NCI-H1417 (cell line): ENCODE measurements at places on chromosomes 16 and 17.

DNA sequence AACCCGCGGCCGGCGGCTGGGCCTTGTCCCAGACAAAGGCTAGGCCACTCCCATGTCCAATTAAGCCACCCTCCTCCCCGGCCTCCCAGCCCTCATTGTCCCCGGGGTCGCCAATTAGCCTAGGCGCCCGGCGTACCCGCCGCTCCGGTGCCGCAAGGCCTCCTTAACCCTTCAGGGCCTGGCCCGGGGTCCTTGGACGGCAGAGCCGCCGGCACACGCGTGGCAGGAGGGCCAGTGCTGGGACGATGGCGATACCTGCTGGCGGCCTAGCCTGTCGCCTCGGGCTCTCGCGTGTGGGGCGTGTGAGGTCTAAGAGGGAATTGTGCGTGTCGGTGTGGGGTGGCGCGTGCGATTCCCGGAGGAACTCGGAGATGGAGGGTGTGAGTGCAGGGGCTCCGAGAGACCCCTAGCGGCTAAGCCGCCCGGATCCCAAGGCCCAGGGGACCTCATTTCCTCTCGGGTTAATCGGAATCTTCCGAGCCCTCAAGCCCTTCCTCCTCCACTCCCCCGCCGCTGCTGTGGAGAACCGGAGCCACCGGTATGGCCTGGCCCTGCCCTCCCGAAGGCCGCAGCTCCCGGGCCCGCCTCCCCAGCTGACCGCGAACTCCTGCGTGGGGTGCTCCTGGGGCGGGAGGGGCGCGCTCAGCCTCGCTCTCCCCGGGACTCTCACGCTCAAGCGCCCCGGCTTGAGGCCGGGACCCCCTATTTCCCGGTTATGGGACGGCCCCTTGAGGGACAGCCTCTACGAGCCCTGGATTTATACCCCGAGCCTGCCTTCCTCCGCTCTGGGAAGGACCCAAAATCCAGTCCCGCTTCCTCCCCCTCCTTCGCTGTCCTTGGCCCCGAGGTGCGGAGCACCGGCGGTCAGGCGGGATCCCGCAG, 11.9 kb downstream of the TBX2 start:
- DNase-seq: peak; percentile 29

DNA sequence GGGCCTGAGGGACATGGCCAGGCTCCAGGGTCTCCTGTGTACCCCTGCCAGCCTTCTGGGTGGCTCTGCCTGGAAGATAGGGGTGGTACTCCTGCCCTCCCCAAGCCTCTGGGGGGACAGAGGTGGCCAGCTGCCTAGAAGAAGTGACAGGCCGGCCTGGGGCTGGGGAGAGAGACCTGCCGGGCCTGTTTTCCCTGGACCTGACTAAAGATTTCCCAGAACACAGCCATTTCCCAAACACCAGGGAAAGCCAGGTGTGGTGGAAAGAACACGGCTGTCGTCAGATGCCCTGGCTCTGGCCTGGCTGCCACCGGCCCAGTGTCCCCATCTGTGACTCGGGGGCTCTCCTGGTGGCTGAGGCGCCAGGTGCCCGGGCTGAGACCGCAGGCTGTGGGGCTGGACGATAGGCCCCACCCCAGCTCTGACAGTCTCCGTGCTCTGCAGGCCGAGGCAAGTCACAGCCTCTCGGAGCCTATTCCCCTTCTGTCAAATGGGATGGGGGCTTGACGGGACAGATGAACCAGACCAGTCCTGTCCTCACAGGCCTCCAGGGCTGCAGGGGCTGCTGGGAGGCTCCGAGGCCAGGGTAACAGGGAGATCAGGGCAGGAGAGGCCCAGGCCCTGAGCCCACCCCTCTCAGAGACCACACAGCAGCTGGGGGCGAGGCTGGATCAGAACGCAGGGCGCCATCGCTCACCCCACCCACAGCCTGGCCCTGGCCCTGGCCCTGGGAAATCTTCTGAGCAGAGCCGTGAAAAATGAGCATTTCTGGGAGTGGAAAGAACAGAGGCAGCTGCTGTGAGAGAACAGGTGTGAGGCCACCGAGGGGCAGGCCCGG, 33.1 kb downstream of the CTU2 start:
- DNase-seq: no peak

- no peak for DNase-seq
Measured at GRCh38 chr17:78486228-78486802, 90.9 kb downstream of the DNAH17 start.

GRCh38 chr17:28896491-28896883, 1.0 kb downstream of the FLOT2 start:
- no peak for DNase-seq

DNA sequence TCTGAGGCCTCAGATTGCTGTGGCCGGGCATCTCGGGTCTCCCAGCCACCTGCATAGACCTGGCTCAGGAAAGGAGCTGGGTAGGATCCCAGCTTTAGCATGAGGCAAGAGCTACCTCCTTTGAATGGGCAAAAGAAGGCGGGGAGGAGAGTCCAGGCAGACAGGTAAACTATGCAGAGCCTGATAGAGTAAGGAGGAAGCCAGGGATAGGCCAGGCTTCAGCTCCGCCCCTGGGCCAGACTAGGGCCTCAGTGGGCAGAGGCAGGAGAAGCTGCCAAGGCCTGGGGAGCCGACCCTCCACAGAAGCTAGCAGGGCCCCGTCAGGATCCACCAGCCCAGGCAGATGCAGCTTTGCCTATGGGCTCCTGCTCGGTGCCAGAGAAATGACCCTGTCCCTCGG, 22.6 kb upstream of the UBE2G1 start:
- no peak for DNase-seq
